ENCODE measurements at places on chromosomes 16 and 17.

- no peak for DNase-seq
Measured at GRCh38 chr16:24990803-24991202, 24.4 kb downstream of the ARHGAP17 start.

DNA sequence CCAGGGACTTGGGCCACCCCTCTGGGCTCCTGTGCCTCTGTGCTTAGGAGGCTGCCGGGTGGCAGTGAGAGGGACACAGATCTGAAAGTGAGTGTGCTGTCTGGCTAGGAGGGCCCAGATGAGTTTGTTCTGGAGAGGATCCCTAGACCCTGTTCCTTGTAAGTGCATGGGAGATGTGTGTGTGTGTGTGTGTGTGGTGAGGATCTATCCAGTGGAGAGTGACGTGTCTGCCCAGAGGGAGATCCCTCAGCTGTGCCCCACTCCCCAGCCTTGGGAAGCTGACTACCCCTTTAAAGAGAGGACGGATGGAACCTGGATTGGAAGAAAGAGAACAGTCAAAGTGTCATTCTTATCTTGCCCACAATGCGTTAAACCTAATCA lies 25.5 kb upstream of the CDC42EP4 start:
- no peak for DNase-seq

- DNase-seq: peak; percentile 67
Measured at GRCh38 chr17:80267391-80267790, 6.7 kb downstream of the RNF213 start.

- DNase-seq: no peak
Measured at GRCh38 chr16:78900966-78901365, 699.6 kb downstream of the MAF start.

DNA sequence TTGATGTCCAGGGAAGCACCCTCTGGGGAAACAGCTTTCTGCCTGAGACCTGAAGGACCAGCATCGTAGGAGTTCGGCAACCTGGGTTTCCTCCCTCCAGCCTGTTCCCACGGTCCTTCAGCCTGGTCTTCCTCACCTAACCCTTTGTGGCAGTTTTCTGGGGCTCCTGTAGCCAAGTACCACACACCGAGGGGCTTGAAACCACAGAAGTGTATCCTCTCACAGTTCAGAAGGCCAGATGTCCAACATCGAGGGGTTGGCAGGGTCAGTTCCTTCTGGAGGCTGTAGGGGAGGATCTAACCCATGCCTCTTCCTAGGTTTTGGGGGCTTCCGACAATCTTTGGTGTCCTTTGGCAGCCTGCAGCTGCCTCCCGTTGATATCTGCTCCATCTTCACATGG lies 381.0 kb upstream of the TNRC6C start:
- DNase-seq: no peak

- peak; percentile 61 for DNase-seq
Measured at GRCh38 chr16:2095315-2095853, 40.3 kb downstream of the PKD1 start.

DNA sequence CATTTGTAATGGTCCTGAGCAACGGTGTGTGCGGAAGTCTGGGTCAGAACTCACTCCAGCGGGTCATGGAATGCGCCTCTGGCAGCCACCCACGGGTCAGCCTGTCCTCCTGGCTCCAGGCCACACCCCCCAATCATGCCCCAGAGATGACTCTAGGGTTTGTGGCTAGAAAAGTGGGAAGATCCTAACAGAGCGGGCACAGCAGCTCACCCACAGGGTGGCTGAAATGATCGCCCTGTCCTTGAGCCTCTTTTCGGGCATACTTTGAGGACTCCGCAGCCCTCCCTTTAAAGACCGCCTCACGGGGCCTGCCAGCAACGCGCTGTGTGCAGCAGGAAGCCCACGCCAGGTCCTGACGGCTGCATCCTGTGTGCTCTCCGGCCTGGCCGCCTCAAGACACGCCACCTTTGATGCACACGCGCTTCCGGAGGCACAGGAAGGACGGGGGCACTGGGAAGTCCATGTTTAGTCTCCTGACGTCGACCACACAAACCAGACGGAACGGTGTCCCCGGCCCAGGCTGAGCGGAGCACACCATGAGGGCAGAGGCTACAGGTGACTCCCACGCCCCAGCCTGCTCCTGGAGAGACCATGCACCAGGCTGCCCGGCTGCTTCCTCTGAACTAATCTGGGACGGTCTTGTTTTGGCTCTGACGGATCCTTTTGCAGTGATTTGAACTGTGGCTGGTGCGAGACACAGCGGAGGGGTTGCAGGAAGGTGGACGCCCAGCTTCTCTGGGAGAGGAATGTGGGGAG lies 92.9 kb downstream of the TBC1D16 start:
- DNase-seq: peak; percentile 46

DNA sequence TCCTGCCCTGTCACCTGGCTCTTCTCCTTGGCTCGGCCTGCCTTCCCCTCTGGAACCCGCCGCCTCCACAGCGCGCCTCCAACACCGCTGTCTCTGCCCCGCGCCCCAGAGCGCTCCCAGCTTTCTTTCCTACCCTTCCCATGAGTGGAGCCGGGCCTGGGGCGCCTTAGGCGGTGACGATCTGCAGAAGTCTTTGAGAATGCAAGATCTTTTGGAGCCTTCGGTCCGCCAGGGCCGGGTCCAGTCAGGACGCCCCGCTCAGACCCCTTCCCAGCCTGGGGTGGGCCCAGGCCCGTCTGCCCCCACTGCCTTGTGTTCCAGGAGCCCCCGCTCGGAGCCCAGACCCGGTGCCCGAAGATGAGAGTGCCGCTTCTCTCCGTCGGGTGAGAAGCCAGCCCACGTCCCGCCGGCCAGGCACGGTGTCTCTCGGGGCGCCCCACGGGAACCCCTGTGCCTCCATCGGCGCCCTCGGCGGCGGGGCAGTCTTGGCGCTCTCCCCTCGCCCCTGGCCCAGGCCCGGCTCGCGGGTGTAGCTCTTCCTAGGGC lies 40.0 kb downstream of the MRM1 start:
- no peak for DNase-seq

GRCh38 chr16:35311475-35311874 lies 1852.1 kb downstream of the TP53TG3F start:
- no peak for DNase-seq

DNA sequence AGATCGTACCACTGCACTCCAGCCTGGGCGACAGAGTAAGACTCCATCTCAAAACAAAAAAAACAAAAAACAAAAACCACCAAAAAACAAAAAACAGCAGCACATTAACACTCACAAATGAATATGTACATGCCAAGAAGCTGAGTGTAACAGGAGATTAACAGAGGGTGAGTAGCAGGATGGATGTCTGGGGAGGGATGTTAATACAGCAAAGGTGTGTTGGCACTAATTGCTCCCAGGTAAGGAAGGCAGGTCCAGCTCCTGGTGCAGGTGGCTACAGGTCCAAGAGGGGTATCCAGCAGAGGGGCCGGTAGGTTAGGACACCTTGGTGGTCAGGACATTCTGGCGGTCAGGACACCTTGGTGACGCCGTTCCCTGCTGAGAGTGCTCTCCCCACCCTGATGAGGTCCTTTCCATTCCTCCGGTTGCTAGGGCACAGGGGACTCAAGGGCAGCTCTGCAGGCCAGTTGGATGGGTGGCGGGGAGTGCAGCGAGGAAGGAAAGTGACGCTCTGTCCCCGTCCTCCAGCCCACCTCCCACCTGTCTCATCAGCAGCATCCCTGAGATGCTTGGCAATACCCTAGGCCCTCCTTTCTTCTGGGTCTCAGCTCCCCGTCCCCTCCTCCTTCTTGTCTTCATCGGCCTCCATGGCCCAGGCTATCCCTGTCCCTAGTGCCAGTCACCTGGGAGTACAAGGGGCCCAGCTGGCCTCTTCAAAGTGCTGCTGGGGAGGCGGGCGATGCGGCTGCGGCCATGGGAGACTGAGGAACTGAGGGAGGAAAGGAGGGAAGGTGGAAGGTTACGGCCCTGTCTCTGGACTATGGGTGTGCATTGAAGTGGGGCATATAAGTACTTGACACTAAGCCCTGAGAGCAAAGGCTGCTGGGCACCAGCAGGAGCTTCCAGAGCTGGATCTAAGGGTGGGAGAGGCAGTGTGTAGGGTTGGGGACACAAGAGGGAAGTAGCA lies 10.7 kb upstream of the GFAP start:
- no peak for DNase-seq

DNA sequence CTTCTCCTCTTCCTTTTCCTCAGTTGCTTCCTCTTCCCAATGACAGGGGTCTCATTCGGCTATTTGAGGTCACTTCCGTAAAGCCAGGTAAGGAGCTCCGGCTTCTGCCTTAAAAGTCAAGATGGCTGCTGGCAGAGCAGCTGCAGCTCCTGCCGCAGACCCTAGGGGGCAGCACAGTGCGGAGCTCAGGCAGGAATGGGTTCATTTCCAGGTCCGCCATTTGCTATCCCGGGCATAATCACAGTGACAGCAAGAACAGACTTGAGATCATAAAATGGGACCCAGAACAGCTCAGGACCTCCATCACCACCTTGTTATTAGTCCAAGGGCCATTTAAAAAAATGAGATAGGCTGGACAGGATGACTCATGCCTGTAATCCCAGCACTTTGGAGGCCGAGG lies 199.5 kb downstream of the ZNF18 start:
- DNase-seq: no peak

DNA sequence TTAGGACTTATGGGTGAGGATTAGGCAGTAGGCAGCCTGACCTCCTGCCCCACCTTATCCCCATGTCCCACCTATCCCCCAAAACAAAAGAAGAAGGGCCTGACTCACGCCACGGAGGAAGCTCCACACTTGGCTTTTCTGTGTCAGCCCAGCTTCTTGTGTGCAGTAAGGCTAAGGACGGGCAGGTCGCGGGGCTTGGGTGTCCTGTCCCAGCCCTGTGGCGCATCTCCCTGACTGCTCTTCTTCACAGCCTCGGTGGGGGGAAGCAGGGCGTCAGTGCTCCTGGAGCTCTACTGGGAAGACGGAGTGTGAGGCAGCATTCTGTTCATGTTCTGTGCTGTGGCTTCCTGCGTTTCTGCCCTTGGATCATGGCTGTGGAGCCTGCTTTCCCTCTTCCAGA lies 34.6 kb upstream of the ALDH3A2 start:
- DNase-seq: no peak

- no peak for DNase-seq
Measured at GRCh38 chr17:33786478-33786877, 468.6 kb upstream of the CCL2 start.

DNA sequence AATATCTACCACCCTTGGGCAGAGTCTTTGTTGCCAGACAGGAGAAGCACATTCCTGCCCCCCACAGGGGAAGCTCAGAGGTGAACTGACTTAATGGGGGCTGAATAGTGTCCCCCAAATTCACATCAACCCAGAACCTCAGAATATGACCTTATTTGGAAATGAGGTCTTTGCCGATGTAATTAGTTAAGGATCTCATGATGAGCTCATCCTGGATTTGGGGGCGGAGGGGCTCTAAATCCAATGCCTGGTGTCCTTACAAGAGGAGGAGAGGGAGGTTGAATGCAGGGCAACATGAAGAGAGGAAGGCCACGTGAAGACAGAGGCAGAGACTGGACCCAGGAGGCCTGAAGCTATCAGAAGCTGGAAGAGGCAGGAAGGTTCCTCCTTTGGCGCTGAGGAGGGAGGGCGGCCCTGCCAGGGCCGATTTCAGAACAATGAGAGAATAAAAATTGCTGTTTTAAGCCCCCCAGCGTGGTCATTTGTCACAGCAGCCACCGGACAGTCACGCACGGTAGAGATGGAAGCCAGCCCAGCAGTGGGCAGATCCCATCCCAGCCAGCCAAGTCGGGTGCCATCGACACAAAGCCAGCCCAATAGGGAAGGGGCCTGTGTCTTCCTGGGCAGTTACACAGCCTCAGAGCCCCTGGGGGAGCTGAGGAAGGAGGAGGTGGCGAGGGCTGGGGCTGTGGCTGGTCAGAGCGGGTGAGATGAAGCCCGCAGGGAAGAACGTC lies 21.3 kb downstream of the C16orf74 start:
- DNase-seq: peak; percentile 46

DNA sequence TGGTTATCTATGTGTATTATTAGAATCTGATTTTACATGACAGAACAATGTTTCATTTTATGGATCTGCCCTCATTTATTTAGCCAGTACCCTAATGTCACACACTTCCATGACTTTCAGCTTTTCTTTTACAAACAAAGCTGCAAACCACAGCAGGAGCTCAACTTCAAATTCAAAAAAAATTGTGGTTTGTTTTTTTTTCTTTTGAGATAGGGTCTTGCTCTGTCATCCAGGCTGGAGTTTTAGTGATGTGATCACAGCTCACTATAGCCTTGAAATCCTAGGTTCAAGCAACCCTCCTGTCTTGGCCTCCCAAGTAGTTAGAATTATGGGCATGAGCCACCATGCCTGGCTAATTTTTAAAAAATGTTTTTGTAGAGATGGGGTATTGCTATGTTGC lies 8.2 kb upstream of the MPRIP start:
- DNase-seq: peak; percentile 56

- no peak for DNase-seq
Measured at GRCh38 chr17:11554042-11554441, 44.2 kb upstream of the DNAH9 start.

DNA sequence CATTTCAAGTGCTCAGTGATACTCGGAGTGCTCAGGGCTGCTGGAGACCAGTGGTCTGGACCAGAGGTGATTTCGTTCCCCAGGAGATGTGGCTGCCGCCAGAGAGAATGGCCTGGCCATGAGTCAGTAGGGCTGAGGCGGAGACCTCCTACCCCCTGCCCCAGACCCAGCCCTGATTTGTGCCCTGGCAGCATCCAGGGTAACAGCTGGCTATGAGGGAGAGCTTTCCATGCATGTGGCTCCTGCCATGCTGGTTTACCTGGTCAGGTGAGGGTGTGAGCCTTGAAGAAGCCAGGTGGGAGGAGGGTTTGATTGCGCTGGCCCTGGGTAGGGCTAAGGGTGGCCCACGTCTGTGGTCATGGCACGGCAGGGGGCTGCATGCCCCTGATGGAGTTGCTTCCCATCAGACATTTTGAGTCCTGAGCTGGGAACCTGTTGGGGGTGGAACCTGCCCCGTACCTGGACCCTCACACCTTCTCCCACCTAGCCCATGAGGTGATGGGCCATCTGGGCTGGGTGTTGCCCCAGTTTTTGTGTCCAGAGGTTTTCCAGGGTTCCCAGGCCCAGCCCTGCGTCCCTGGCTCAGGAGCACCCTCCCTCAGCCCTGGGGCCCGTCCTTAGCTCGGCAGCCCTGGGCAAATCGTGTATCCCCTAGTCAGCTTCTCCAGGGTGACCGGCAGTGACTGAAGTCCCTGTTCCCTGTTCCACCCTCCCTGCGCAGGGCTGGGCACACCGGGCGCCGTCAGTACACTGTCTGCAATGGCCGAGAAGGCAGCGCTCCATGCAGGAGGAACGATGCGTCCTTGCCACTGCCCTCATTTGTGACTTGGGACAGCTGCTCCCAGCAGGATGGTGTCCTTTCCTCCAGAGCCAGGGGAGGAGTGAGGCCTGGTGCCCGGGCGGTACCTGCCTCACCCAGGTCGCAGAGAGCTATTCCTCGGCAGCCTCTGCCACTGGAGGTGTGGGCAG lies 9.0 kb upstream of the CSNK1D start:
- no peak for DNase-seq

DNA sequence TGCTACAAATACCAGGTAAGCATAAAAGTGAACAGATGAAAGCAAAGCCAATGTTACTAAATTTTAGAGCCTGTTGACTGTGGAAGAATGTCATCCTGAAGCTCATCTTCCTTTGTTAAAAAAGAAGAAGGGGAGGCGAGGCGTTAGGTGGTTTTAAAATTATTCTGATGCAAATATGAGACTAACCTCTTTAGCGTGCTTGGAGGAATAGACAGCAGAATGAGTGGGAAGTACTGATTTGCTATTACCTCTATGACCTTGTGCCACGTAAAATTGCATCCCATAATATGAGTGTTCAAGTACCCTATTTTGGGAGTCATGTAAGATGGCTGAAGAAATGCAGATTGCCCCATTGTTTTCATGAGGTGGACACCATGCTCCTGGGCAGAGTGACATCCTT lies 95.7 kb downstream of the ELAC2 start:
- no peak for DNase-seq
